ENCODE measurements at places on chromosomes 2 and 18. TPM values are rescaled to one million over a fixed set of nuclear protein-coding genes. Genes with fewer than 3 reads are reported as not detected.

Gene TAF1B
- total RNA-seq = 23.9 TPM

DNA sequence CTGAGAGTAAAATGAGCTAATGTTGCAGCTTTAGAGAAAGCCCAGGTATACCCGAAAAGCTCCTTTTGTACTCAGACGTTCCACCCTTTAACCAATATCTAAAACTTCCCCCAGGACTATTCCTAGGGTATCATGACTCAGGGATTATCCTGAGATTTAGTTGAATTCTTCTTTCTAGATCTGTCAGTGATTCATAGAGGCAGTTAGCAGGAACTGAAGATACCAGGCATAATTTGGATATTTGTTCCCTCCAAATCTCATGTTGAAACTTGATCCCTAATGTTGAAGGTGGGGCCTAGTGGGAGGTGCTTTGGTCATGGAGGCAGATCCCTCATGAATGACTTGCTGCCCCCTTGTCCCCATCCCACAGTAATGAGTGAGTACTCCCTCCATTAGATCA lies 161.2 kb upstream of the LRP1B start:
- DNase-seq = no peak

DNA sequence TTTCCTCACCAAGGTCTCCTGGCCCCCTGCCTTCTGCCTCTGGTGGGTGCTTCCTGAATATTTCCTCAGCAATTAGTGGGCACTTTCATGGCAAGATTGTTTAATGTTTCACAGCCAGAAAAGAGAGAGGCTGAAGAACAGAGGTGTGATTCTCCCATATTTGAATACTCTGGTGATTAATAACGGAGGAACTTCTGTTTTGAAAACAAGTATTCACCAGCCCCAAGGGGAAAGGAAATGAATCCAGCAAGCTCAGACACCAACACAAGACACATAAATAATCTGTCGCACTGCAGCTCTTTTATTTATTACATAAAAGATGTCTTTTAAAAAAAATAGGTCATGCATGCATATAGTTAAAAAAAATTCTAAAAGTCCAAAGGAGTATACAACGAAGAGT lies 57.7 kb downstream of the MRPL35 start:
- DNase-seq = no peak

DNA sequence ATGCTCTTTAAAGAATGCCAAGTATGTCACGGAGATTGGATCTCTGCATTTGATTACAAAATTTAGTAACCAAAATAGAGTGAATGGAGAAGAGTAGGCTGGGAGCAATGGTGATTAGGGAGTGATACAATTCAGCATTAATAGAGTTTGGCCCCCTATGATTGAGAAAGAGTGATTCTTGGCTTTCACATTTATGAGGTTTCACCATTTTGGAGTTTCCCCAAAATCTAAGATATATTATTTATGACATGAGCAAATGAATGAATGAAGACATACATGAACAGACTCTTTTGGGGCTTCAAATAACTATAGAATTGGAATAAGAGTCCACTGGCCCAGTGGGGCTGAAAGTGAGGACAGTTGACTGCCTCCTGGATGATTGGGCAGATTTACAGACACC lies 255.2 kb downstream of the LPIN1 start:
- DNase-seq = no peak

Gene UCN
- 2.2 TPM for total RNA-seq

- peak; percentile 49 for DNase-seq
These were observed 1.3 kb downstream of the LAPTM4A start for GRCh38 chr2:20050104-20050645.

Gene CD8B2
- not detected for total RNA-seq

GRCh38 chr18:56992777-56993176 lies 154.1 kb upstream of the BOD1L2 start:
- DNase-seq = no peak

DNA sequence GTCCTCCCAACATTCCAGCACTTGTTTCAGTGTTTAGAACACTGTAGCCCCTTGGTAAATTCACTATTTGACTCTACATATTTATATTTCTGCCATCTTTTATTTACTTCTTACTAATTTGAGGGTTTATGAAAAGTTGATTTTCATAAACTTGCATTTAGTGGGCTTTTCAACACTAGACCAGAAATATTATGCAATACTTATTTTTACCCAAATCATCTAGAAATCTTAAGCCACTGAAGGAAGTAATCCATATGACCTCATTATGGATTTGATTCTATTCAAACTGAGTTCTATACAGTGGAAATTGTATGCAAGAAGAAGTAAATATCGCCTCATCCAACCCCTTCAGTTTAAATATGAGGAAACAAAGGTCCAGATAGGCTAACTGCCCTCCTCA lies 92.6 kb upstream of the VRK2 start:
- no peak for DNase-seq

- DNase-seq = no peak
These were observed 42.1 kb downstream of the TOGARAM2 start for GRCh38 chr2:29023188-29023587.

- no peak for DNase-seq
These were observed 160.2 kb upstream of the NCK2 start for GRCh38 chr2:105584435-105585010.

DNA sequence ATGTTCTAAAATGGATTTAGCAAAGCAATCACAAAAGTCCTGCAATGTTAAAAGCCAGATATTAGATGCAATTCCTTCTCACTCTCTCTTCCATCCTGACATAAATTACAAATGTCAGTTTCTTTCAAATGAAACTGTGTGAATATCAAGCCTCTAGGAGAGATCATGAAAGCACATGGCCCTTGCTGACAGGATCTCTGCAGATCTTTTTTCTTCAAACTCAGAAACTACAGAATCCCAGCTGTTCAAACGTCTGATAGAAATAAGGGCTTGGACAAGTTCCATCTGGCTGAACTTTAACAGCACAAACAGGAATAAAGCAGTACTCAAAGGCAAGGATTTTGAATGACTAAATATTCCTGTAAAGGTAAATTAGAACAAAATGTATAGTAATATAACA lies 47.6 kb downstream of the PDE1A start:
- DNase-seq = no peak

Gene CTAGE1
- total RNA-seq = not detected

- DNase-seq = no peak
These were observed 516.9 kb upstream of the DSEL start for GRCh38 chr18:68033466-68033865.

Gene POTEC
- total RNA-seq = not detected

DNA sequence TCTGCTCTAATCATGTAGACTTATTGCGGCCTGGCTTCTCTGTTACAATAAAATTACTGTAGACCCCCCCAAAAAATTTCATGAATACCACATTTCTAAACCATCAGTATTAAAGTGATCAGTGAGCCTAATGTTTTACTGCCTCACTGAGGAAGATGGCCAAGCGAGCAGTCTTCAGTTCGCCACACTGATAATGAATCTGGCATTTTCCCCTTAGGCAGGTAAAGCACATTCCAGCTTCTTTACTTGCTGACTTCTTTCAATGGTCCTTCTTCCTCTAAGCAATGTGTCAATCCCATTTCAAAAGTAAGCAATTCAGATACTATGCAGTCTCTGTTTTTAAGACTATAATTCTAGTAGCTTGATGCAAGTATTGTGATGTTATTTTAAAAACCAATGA lies 137.6 kb downstream of the LAMA1 start:
- DNase-seq = no peak

- no peak for DNase-seq
These were observed 93.1 kb downstream of the RHOB start for GRCh38 chr2:20539776-20540586.

DNA sequence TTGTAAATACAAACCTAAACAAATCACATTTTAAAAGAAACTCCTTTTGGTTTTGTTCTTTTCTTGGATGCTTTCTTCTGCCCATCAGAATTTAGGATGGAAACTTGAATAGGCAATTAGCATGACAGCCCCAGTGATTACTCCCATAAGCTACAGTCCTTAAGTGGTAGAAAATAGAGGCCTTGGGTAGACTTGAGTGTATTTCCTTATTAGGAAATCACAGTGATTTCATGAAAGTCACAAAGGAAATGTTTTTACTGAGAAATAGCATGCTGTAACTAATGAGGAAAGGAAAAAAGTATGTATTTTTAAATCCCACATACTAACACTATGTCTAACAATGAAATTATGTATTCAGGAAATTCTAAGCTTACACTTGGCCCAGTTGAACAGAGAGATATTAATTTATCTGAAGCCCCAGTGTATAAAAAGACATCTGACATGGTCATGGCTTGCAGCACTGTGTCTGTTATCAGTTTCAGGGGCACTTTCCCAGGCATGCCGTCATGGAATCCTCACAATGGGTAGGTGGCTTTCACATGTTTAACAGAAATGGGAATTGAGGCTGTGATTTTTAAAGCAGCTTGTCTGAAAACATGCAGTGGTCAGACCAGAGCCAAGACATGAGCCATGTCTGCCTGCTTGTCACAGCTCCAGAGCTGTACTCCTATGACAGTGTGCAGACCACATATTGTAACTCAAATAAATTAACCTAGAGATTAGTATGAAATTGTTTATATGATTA lies 79.7 kb upstream of the TRIB2 start:
- no peak for DNase-seq

DNA sequence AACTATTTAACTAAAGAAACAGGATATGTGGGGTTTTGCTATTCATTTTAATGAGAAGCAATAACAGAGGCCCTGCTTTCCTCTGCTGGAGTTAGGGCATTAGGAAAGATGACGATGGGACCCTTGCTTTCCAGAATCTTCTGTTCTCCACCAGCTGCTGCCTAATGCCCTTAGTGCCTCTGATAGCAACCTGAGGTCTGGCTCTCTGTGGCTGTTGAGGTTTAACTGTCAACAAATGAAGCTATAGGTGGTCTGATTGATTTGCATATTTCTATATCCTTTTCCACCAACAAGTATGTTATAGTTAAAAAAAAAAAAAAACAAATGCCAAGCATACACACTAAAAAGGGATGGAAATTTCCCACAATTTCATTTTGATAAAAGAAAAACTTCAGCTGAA lies 115.1 kb upstream of the NCK2 start:
- no peak for DNase-seq

DNA sequence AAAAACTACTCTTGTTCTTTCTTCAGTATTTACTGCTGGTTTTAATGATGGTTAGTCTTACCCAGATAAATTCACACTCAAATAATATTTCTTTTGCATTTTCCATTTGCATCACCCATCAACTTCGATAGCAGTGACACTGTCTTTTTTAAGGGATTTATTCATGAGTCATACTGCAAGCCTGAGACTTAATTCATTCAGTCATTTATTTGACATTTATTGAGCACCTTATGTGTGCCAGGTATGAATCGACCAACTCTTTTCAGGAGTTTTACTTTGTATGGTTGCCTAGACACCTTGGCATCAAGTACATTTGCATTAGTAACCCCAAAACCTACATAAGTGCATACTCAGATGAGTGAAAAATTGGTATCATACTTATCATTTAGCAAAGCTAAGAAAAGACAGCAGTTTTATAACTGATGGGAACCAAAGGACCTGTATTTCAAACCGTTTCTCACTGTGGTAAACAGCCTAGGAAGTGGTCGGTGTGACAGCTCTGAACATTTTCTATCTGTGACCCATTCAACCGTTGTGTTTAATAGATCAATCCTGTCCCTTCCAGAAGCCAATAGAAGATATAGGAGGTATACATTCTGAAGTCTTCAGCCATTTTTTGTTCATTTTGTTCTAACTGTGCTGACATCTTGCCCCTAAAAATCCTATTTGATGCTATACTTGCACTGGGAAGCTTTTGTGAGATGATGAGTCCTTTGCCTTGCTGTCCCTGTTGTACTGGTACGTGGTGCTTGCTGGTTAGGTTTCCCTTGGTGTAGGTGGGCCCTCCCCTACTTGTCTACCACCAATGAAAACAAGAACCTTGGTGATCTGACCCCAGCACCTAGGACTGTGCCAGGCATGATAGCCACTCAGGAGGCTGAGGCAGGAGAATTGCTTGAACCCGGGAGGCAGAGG lies 484.7 kb upstream of the RAB12 start:
- no peak for DNase-seq

DNA sequence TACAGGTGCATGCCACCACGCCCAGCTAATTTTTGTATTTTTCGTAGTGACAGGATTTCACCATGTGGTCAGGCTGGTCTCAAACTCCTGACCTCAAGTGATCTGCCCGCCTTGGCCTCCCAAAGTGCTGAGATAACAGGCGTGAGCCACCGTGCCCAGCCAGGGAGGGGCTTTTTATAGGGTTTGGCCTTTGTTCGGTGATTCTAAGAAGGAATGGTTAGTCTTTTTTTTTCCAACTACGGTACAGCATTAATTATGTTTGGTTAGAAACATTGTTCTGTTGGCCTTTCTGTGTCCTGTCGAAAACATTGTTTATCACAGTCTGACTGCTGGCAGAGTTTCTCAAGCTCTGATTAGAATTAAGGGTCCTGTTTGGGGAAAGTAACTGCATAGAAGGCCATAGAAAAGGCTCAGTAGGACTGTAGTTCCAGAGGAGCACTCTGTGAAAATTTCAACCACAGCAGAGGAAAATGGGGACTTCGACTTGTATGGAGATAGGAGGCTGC lies 19.3 kb upstream of the SMCHD1 start:
- no peak for DNase-seq

Gene NAT8
- total RNA-seq = not detected

DNA sequence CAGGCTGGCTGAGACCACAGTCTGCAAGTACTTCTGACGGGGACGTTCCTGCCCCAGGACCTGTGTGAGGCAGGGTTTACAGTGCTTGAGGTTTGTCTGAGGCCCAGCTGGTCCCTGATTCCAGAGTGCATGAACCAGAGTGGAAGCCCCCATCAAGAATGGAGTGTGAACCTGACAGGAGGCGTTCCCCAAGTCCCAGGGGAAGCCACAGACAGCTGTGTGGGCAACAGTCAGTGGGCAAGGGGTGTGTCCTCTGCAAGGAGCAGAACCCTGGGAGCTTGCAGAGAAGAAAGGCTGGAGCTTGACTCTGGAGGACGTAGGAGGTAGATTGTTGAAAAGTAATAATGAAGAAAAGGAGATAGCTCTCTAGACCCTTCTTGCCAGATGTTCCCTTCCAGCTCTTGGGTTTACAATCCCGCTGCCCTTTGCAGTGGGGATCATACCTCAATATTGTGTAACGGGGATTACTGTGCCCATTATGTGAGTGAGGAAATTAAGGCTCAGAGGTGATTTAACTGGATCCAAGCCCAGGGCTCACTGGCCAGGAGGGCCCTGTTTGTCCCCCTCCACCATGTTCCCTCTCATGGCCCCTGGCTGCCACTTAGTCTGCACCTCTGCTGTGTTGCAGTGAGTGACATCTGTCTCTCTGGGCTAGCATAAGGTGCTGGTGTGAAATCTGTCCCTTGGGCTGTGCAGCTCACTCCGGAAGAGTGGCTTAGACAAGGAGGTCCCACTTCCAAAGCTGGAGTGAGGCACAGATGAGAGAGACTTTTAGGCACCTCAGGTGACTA lies 6.2 kb downstream of the DBI start:
- DNase-seq = no peak

Gene FNDC4
- 0.39 TPM for total RNA-seq

- no peak for DNase-seq
These were observed 14.0 kb downstream of the STRADB start for GRCh38 chr2:201465524-201465971.

GRCh38 chr2:42328148-42328833 lies 32.7 kb downstream of the COX7A2L start:
- peak; percentile 52 for DNase-seq

DNA sequence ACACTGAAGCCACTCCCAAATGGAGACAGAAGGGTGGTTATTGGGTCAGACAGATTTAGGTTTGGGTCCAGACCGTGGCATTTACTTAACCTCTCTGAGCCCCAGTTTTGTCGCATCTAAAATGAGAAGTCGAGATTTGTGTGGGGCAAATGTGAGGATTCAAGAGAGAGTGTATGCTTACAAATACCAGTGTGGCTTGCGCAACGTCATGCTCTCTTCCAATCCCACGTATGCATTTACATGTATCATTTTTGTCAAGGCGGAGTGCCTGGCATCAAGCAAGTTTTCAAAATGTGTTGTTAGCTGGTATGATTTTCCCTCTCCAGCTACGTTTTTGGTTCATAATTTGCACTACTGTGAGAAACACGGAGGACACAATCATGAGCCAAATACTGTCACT lies 197.9 kb downstream of the EPHA4 start:
- DNase-seq = no peak

All from CD4-positive, CD25-positive, alpha-beta regulatory T cell (primary cell).